ENCODE measurements at places on chromosomes 12 and 14.

GRCh38 chr14:97777622-97778355, 980.6 kb downstream of the VRK1 start:
- DNase-seq = no peak

GRCh38 chr14:79011091-79011919, 841.1 kb downstream of the NRXN3 start:
- DNase-seq = no peak

DNA sequence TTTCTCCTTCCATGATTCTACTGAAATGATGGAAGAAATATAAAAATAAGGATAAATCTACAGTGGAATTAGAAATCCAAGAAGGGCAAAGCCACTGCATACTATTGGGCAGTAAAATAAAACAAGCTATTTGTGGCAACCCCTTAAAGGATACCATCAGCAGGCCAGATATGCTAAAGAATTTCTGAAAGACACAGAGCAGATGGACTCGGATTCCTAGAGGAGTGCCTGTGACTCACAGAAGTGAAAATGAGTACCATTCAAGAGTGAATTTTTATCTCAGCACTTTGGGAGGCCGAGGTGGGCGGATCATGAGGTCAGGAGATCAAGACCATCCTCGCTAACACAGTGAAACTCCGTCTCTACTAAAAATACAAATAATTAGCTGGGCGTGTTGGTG, 318.1 kb downstream of the LRIG3 start:
- no peak for DNase-seq

GRCh38 chr12:122753319-122753650, 661 bp downstream of the DENR start:
- no peak for DNase-seq

GRCh38 chr14:97095269-97095668, 298.1 kb downstream of the VRK1 start:
- no peak for DNase-seq
